ENCODE measurements at places on chromosomes 13 and 19.

DNA sequence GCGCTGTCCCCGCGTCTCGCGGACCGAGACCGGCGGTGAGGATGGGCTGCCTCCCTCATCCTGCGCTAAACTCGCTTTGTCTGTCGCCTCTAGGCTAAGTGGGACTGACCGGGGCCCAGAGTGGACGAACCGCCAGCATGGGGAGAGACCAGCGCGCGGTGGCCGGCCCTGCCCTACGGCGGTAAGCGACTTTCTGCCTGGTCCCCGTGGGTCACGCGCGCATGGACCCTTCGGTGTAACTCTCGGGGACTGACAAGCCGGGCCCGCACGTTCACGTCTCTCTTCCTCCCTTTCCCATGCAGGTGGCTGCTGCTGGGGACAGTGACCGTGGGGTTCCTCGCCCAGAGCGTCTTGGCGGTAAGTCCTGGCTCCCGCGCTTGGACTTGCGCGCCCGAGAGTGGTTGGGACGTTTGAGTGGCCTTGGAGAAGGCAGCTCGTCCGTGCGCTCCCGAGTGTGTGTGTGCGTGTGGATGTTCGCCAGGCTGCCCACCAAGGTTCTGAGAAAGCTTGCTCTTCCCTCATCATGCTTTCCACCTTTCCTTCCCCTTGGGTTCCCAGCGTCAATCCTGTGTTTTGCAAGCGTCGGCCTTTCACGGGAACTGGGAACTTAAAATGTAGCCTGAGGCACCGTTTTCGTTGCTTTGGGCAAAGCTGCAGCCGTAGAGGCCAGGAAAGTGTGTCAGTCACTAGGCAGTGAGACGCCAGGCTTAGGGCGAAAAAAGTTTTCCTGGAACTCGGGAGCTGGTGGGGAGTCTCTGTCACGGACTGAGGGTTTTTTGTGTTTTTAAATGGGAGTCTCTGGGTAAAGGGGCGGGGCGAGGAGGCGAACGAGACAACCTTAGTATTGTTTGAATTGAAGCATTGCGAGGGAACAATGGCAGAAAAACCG is 927 bp downstream of the COL4A2 start:
- no peak for DNase-seq

- DNase-seq, result no peak
Measured at GRCh38 chr13:97901716-97902115, 51.8 kb upstream of the IPO5 start.

GRCh38 chr13:35925669-35926068 is 205.5 kb downstream of the DCLK1 start:
- no peak for DNase-seq

- no peak for DNase-seq
Measured at GRCh38 chr13:32495841-32496240, 42.8 kb downstream of the N4BP2L2 start.

- no peak for DNase-seq
Measured at GRCh38 chr13:20921572-20921971, 19.0 kb upstream of the XPO4 start.

DNA sequence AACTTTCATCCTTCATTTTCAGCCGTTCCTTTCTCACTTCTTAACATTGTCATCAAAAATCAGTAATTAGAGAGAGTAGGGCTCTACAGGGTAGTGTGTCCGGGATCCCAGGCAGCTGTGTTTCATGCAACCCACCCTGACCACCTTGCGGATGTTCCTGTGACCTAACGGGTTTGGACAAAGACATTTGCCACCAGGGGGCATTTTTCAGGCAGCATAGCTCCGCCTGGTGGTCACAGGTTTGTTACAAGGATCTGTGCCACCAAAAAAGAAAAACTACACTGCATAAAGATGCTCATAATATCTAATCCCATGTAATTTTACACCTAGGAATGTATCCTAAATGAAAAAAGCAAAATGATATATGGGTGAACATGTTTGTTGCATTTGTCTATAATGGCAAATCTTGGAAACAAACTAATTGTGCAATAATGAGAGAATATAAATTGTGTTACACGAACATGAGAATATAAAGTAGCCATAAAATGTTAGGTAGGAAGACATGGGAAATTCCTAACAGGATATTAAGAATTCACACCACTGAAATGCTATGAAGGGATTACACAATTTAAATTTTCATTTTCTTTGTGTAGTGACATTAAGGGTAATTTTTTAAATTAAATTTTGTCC is 123.0 kb downstream of the SLC7A1 start:
- DNase-seq, result no peak
